ENCODE measurements at places on chromosomes 12 and 14.

GRCh38 chr12:17577405-17577804 is 512.6 kb downstream of the RERGL start:
- DNase-seq: no peak

GRCh38 chr12:121467638-121468498 is 68.0 kb downstream of the RNF34 start:
- DNase-seq: no peak

DNA sequence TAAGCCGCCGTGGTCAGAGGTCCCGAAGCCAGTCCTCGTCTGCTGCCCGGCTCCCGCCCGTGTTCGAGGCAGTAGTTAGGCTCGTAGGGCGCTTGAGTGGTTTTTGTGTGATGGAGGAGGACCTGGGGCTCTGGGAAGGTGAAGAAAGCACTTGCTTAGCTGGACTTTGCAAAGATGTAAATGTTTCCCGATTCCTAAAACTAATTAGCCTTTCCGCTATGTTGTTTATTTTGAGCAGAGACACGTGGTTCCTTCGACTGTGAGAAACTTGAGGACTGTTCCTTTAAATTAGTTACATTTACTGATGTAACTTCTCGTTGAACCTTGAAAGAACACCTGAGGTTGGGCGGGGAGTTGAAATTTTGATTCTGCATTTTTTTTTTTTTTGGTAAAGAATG is 33.9 kb downstream of the MIA2 start:
- DNase-seq: no peak

DNA sequence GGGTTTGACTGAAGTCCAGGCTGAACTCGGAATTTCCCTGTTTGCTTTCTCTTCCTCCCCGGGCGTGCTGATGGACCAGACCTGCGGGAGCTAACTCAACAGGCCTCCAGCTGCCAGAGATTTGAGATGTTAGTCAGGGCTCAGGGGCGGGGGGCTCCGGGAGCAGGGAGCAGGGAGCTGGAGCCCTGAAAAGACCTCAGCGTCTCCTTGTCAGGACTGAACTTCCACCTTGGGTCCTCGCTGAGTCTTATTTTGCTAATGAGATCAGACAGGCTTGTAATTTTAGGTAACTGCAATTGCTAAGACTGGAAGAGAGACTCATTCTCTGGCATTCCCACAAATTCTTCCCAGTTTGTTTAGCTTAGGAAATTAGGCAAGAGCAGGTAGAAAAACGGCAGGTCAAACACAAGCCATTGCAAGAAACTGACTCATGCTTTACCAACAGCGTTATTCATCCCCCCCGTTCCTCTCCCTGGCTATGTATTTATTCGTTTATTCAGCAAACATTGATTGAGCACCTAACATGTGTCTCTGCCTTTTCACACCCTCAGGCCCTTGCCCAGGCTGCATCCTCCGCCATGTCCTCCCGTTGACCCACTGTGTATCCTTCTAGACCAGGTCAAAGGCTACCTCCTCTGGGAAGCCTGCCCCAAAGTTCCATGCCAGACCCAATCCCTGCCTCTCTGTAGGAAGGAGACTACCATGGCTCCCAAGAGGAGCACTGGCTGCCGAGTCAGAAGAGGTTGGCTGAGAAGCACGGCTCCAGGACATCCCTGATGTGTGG is 80.4 kb upstream of the DIO3 start:
- no peak for DNase-seq

- no peak for DNase-seq
Measured at GRCh38 chr12:79063258-79063657, 198.7 kb downstream of the SYT1 start.

DNA sequence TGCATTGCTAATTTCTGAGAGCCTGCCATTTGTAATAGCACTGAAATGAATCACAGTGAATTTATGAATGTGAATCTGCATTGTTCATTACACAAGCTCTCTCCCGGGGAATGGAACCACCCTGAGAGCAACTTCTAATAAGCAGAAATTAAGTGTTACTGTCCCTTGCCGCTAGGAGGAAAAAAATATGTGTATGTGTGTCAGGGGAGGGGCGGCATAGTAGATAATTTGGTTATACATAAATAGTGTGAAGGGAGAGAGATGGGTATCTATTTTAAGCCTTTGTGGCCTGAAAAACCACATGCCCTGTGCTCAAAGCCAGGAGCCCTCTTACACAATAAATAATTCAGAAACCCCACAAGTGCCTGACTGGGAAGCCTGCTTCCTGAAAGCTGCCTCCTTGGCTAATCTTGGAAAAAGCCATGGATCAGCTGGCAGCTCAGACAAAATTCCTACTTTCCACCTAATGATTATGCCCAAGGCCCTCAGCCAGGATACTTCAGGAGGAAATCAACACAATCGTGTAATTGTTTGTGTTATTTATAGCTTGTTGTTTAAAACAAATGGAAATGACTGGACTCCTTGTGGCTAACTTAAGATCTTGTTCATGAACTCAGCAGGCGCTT is 366.2 kb upstream of the KITLG start:
- no peak for DNase-seq

GRCh38 chr12:67154901-67155300 is 114.3 kb upstream of the CAND1 start:
- no peak for DNase-seq

DNA sequence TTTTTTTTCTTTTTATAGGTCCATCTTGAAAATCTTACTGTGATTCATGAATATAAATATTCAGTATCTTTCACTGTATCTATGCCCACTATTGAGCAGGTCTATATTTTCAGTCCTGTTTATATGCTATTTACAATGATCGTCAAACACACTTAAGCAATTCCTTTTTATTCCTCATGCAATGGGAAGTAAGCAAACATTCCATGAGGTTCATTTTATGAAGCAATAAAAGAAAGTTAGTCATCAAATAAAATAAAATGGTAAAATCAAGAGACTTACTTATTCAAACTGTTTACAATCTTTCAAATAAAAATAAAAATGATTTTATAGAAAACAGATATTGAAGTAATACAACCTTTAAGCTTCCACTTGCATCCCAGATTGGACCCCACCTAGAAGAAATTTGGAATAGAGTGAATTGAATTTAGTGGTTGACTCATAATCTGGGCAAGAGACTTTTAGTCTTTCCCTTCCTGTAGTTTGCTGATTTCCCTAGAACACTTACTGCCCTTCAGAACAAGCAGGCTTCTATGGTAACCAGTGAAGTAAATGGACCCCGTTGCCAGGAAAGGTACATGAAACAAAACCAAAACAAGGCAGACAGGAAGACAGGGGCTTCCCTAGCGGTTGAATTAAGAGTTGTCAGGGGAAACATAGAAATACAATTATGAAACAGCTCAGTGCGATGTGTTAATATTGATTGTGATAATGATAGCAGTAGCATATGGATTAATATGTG is 241.0 kb upstream of the ATP2B1 start:
- no peak for DNase-seq

DNA sequence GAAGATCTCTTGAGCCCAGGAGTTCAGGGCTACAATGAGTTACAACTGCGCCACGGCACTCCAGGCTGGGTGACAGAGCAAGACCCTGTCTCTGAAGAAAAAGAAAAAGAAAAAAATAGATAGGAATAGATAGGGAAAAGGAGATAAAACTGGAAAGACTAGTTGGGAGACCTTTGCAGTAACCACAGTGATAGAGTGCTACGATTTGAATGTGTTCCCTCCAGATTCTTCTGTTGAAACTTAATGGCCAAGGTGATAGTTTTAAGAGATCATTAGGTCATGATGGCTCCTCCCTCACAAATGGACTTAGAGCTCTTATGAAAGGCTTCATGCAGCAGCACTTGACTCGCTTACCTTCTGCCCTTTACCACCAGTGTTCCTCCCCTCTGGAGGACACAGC is 13.5 kb upstream of the ATF1 start:
- no peak for DNase-seq

GRCh38 chr12:5554711-5555110 is 122.8 kb downstream of the NTF3 start:
- no peak for DNase-seq

All from right cardiac atrium (tissue), 5 donors.